Chondrocyte (in vitro differentiated cells): ENCODE measurements at places on chromosomes 4 and X. TPM values are rescaled to one million over a fixed set of nuclear protein-coding genes. Genes with fewer than 3 reads are reported as not detected.

GRCh38 chr4:167779280-167779679 is 313.1 kb upstream of the ANXA10 start:
- no peak for DNase-seq

Gene GPRASP2
- 10.7 to 11.5 TPM (median 11.0 TPM) in 3 replicates for total RNA-seq

GRCh38 chr4:7120341-7120740 is 52.5 kb upstream of the GRPEL1 start:
- no peak for DNase-seq

Gene C4orf54
- total RNA-seq = not detected in 3 replicates

DNA sequence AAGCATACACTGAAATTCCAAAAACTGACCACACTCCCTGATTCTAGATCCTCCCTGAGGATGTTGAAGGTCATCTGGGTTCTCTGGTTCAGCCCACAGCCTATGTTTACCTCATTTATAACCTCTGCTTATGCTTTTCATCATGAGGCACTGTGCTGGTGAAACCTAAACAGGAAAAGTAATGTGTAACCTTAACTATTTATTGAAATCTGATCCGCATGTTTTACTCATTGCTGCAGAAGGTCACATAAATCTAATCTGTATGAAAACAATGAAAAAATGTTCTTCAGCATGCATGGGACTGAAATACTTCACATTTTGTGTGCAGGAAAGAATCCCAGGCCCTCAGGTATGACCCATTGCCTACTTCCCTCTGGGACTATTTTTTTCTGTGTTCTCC is 30.3 kb downstream of the UCHL1 start:
- DNase-seq = no peak

GRCh38 chr4:99625369-99625768 is 32.3 kb downstream of the C4orf54 start:
- DNase-seq = no peak

- DNase-seq = no peak
Observed at GRCh38 chrX:123121241-123121640, 62.8 kb upstream of the GRIA3 start.

DNA sequence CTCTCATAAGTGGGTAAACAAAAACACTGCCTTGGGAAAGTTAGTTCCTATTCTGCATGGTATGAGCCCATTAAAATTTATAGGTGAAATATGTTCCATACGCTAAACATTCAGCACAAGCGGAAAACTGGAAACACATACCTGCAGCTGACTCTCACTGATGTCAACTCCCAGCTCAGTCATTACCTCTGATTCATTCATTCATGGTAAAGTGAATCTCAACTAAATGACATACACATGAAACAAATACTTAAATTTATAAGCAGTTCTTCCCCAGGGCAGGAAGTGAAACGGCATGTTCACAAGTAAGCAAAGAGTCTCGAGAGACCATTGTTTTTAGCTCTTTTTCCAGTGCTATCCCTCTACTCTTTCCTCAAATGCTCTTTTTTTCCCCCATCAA is 1.6 kb downstream of the SLC10A6 start:
- DNase-seq = no peak

DNA sequence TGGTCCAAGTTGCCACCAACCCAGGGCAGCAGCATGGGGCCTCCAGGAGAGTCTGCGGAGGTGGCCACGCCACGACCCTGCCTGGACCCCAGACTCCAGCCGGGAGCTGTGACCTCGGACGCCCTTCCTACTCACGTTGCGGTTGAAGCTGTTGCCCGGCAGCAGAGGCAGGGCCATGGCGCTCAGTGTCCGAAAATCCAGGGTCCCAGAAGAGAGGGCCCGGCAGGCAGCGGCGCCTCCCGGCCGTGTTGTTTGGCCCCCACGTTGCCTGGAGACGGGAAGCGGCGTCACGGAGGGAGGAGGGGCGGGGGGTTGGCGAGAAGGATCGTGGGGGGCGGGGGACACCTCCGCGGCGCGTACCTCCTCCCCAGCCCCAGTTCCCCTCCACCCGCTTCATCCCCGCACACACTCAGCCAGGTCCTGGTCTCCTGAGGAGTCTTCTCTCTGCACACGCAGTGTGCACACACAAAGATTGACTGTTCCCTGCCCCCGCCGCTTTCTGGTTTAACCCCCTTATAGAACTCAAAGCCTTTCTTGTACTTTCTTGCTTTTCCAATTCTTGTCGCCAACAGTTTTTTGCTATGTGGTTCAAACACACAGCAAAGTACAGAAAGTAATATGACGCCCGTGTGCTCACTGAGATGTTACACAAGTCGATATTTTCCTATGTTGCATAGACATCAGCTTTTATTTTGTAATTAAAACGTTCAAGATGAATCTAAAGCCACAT is at the start of gene EFHC2:
Gene EFHC2 (minus strand): TSS at position 261 of the 730 bp plus-strand sequence. CDS start 84 bp downstream, at position 177.
- DNase-seq = no peak

Gene MAGEC1
- not detected in 3 replicates for total RNA-seq

Gene GRID2
- total RNA-seq = not detected in 3 replicates

Gene MPP1
- 9.0 to 14.2 TPM (median 13.3 TPM) in 3 replicates for total RNA-seq

GRCh38 chr4:150250998-150251651 is 172.9 kb downstream of the DCLK2 start:
- DNase-seq = no peak

DNA sequence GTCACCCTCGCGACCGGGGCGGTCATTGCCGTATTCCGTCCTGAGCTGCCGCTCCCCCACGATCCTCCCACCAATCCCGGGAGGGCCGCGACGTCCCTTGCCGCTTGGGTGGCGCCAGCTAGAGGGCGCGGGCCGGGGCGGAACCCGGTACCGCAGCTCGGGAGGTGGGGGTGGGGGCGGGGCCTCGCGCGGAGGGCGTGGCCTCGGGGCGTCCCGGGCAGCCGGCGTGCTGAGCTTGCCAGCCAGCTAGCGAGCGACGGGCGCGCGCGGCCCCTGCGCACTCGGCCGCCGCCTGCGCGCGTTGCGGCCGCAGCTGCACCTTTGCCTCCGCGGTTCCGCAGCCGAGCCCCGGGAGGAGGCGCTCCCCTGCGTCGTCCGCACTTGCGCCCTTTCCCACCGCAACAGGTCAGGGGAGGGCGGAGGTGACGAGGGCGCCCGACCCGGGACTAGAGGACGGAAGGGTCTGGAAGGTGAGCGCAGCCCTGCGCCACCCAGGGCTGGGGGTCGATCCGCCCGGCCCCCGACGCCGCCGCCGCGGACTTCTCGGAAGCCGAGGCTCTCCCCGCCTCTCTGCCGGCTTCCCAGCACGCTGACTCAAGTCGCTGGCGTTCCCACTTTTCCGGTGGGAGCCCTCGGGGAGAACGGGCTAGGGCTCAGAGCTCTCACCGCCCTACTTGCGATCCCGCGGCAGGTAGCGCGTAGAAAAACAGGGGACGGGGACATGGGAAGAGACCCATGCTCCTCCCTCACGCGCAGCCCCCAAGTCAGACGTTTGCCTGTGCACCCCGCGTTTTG is at the start of gene AFF1:
Gene AFF1 (plus strand): TSS at position 241 of the 795 bp plus-strand sequence. CDS start 13,523 bp downstream, outside the sequence.
- DNase-seq = no peak

- no peak for DNase-seq
Observed at GRCh38 chrX:133813971-133814370, 171.4 kb downstream of the GPC3 start.

DNA sequence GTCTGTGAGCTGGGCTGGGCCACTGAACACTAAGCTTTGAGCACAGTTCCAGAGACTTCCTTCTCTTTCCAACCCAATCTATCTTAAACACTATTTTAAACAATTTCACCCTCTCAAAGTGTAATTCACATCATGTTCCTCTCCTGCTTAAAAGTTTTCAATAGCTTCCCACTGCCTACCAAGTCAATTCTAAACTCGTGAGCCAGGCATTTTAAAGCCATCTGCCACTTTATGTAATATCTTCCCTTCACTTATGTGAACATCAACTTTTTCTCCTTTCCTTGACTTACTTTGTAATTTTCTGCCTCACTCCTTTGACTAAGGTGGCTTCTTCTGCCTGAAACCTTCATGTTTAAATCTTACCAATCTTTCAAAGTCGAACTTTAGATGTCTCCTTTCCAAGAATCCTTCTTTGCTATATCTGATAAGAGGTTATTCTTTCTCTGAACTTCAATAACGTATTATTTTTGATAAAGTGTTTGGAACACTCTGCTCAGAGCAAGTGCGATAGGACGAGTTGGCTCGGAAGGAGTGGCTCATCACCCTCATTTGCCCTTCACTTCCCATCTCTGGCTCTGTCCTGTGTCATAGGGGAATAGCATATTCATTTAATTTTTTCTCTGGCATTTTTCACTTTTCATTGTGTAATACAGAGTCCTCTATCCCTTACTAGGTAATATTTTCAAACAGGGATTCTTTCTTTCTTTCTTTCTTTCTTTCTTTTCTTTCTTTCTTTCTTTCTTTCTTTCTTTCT is 13.0 kb upstream of the SPARCL1 start:
- no peak for DNase-seq

Gene SMS
- total RNA-seq = 73.0 to 131 TPM (median 129 TPM) in 3 replicates

Gene PNMA5
- total RNA-seq = not detected in 3 replicates

- no peak for DNase-seq
Observed at GRCh38 chr4:20249333-20249732, 2.4 kb upstream of the SLIT2 start.

Gene ANK2
- total RNA-seq = 51.0 to 78.3 TPM (median 71.2 TPM) in 3 replicates

DNA sequence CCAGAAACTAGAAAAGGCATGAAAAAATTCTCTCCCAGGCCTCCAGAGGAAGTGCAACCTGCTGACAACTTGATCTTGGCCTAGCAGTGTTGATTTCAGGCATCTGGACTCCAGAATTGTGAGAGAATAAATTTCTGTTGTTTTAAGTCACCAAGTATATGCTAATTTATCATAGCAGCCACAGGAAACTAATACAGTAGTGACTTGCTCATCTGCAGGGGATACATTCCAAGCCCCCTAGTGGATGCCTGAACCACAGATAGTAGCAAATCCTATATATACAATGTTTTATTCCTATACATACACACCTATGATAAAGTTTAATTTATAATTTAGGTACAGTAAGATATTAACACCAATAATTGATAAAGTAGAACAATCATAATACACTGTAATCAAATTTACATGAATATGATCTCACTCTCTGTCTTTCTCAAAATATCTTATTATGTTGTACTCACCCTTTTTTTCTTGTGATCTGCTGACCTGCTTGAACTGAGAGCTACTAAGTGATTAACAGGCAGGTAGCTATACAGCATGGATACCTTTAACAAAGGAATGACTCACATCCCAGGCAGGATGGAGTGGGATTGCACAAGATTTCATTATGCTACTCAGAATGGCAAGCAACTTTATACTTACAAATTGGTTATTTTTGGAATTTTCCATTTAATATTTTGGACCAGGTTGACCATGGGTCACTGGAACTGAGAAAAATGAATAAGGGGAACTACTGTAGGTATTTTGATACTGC is 501.1 kb downstream of the KCNIP4 start:
- DNase-seq = no peak

Gene TMEM47
- total RNA-seq = 63.7 to 65.6 TPM (median 64.1 TPM) in 3 replicates

Gene PIR
- 13.3 to 37.5 TPM (median 13.4 TPM) in 3 replicates for total RNA-seq

Gene TBC1D25
- 15.7 to 18.9 TPM (median 18.8 TPM) in 3 replicates for total RNA-seq

Gene RNF128
- total RNA-seq = not detected in 3 replicates

Gene XK
- total RNA-seq = 0.07 TPM in 1 of 3 replicates, not detected in the others

Gene GC
- total RNA-seq = not detected in 3 replicates

Gene ASB11
- total RNA-seq = not detected in 3 replicates

- no peak for DNase-seq
Observed at GRCh38 chr4:29540439-29541102, 1179.6 kb upstream of the PCDH7 start.

- DNase-seq = no peak
Observed at GRCh38 chr4:138062929-138063328, 179.2 kb downstream of the SLC7A11 start.

DNA sequence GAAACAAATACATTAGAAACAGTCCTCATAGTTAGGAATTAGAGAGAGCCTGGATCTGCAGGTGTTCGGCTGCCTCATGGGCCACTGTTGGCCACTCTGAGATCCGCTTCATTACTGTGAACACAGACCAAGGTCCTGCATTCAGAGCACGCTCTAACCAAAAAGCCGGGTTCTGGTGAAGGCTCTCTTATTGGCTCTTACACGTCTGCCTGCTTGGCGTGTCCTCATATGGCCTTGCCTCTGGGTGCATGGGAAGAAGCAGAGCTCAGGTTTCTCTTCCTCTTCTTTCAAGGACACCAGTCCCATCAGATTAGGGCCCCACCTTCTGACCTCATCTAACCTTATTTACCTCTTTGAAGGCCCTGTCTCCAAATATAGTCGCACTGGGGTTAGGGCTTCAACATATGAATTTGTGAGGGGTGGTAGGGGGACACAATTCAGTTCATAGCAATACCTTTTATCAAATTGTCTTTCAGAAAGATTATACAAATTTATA is 37.1 kb upstream of the ELF2 start:
- DNase-seq = no peak
